ENCODE measurements at places on chromosomes 7 and 10.
A peak's percentile ranks its signal among the peaks of the same experiment; 100 is the strongest.

- DNase-seq, result no peak
Observed at GRCh38 chr7:5283421-5284303, 919 bp downstream of the SLC29A4 start.

- DNase-seq, result no peak
Observed at GRCh38 chr7:92446869-92447344, 375 bp upstream of the GATAD1 start.

DNA sequence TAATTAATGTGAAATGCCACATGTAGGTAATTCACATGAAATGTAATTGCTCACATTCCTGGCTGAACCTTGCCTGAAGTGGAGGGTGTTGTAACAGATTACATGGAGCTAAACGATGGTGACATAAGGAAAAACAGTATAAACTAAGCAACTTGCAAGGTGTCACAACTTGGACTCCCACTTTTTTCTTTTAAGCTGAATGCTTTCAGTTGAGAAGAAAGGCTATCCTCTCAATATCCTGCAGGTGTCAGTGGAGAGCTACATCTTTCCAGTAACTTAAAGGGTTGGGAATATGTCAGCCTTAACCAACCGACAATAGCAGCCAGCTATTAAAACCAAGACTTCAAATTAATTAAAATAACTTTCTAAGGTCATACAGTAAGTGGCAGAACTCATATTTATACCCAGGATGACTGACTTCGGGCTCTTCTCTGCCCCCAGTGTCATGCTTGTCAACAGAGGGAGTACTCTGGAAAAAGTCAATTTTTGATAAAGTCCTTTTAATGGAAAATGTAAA is 33.7 kb downstream of the NRBF2 start:
- DNase-seq, result peak; percentile 73

GRCh38 chr7:139893999-139894398 is 64.9 kb downstream of the TBXAS1 start:
- no peak for DNase-seq

DNA sequence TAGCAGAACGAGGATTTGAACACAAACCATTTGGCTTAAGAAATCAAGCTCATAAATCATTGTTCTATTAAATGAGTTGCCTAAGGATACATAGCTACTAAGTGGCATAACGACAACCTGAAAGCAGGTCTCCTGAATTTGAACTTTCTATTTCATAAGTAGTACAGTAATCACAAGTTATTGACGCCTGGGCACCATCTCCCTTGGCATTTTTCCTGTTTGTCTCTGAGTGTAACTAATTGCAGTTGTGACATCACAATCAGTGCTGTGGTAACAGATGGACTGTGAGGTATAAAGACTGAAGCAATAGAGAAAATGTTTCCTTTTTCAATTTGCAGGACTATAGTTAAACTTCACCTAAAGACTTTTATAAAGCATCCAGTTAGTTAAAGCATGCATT is 6.4 kb upstream of the CSTF2T start:
- DNase-seq, result no peak

GRCh38 chr7:47045207-47046051 is 536.5 kb downstream of the TNS3 start:
- DNase-seq, result peak; percentile 28

DNA sequence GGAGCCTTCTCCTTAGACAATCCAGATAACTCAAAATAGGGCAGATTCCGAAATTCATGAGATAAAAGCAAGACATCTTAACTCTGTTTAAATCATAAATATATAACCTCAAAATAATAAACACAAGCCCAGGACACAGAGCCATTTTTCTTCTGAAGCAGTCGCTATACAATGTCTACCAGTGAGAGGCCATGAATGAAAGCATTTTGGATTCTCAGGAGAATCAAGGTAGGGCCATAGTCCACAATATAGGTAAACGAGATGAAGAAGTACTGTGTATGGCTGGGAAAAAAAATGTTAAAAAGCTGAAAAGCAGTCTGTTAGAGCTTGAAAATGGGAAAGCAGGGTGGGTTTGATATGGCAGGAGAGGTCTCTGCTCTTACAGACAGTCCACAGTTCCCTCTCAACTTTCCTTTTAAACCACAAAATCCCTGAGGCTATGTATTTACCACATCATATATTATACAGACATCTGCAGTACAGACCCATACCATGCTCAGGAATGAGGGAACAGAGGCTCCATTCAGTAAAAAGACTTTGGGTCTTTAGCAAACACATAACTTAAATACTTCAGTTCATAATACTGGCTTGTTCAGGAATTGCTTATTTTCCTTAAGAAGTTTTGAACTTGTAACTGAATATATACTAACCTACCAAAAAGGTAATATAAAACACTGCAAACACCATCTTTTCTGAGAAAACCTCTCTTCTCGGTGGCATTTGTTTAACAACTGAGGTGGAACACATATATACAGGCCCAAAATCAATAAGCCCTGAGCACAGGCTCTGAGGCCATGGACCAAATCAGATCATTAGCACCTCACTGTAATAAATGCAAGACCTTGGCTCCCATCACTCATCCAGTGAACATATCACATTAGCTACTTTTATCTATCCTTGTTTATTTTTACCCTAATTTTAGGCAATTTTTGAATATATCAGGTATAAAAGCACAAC is 109.3 kb downstream of the SORBS1 start:
- DNase-seq, result peak; percentile 52

DNA sequence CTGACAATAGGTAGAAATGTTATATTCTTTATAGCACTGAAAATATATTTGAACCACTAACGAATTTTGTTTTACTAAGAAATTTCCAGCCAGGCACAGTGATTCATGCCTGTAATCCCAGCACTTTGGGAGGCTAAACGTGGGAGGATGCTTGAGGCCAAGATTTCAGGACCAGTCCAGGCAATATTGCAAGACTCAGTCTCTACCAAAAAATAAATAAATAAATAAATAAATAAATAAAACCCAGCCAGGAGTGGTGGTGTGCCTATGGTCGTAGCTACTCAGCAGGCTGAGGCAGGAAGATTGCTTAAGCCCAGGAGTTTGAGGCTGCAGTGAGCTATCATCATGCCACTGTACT is 39.8 kb downstream of the PIP4K2A start:
- no peak for DNase-seq

GRCh38 chr10:32210306-32211045 is 136.5 kb downstream of the EPC1 start:
- DNase-seq, result peak; percentile 60

GRCh38 chr7:73577627-73578341 is 595 bp downstream of the TBL2 start:
- peak; percentile 19 for DNase-seq

GRCh38 chr10:103671126-103671895 is 177.8 kb downstream of the NEURL1 start:
- no peak for DNase-seq

- DNase-seq, result no peak
Observed at GRCh38 chr10:129727071-129727470, 237.0 kb downstream of the EBF3 start.

DNA sequence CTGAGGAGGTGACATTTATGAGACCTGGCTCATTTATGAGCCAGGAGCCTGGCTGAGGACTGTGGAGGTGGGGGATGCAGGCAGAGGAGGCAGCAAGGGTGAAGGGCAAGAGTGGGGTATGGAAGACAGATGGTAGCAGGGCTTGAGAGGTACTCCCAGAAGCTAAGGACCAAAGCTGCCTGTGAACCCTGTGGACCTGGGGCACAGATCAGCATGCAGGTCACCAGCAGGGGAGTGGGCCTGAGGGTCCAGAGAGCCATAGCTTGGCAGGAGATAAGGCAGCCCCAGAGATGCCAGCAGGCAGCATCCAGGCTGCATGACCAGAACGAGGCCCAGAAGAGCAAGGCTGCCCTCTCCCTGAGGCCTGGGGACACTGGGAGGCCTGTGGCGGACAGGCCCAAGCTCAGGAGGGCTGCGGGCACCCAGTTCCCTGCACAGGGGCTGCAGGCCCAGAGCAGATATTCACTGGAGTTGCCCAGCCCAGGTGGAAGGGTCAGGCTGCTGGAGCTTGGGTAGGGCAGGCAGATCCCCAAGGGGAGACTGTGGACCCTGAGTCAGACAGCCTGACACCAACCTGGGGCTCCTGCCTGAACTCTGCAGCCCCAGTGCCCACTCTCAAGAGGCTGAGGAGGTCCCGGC is 3.4 kb downstream of the GPR15LG start:
- no peak for DNase-seq

DNA sequence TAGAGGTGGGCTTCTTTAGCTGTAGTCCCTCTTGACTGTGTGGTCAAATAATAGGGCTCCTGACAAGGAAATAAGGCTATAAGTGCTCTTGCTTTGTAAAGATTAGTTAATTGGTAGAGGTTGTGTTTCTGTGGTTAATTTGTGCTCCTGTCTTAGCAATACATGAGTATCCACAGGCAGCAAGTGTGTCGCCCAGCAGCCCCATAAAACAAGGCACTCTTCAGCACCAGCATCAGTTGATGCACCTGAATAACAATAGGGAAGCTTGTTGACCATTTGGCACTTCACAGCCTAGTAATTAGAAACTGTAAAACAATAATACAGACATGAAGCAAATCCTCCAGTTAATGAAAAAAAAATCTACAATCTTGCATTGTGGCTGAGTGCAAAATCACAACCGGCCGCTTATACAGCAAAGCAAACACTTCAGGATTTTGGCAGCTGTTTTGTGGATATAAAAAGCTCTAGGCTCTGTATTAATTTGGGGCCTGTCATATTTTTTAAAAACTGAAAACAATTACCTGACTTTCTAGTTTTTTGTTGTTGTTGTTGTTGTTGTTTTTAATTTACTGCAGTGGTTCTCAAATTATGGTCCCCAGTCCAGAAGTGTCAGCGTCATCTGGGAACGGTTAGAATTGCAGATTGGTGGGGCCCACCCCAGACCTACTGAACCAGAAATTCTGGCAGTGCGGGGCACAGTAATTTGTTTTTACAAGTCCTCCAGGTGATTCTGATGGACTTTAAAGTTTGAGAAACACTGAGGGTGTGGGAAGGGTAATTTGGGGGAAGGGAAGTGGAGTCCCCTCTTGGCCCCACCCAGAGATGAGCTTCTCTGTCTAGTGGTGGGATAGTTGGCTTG is 56.8 kb downstream of the AUTS2 start:
- no peak for DNase-seq

- no peak for DNase-seq
Observed at GRCh38 chr7:143299346-143299745, 11.2 kb downstream of the CASP2 start.

- no peak for DNase-seq
Observed at GRCh38 chr10:47253651-47254375, 46.2 kb upstream of the GDF10 start.

DNA sequence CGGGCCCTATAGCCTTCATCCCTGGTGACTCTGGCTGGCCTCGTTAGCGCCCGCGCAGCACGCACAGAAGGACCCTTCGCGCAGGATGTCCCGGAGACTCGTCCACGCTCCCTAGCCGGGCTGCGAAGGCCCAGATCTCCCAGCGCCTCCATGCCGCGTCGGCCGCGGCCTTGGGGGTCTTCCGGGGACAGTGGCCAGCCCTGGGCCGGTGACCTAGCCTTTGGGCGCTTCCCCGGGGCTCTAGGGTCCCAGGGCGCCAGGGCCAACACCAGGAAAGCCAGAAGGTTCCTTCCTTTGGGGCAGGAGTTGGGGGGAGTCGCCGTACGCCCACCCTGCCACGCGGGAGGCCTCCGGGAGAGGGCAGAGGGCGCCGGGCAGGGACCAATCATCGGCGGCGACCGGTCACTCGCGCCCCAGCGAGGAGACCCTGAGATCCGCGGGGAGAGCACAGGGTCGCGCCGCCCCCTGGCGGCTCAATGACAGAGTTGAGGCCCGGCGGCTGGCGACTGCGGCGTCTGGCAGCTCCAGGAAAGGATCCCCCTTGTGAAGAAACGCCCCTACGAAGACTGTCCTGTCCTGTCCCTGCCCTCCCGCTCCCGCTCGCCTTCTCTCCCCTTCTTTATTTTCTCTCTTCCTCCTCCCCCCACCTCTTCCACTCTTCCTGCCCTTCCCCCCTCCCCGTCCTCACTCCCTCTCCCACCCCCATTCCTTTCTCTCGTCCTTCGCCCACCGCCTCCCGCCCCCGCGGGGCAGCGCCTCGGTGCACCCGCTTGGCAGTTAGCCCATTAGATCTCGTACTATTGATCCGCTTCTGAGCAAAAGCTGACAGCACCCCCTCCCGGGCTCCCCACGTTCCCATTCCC is 62.3 kb upstream of the LBX1 start:
- peak; percentile 25 for DNase-seq

DNA sequence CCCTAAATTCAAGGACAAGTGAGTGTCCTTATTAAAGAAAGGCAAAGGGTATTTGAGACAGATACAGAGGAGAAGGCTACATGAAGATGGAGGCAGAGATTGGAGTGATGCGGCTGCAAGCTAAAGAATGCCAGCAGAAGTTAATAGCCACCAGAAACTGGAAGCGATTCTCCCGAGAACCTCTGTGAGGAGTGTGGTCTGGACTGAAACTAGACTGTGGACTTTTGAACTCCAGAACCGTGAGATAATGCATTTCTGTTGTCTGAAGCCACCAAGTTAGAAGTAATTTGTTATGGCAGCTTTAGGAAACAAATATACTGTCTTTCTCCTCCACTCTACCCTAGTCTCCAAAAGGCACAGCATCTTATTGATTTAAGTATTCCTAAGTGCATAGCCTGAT is 80.3 kb upstream of the CREB5 start:
- no peak for DNase-seq

DNA sequence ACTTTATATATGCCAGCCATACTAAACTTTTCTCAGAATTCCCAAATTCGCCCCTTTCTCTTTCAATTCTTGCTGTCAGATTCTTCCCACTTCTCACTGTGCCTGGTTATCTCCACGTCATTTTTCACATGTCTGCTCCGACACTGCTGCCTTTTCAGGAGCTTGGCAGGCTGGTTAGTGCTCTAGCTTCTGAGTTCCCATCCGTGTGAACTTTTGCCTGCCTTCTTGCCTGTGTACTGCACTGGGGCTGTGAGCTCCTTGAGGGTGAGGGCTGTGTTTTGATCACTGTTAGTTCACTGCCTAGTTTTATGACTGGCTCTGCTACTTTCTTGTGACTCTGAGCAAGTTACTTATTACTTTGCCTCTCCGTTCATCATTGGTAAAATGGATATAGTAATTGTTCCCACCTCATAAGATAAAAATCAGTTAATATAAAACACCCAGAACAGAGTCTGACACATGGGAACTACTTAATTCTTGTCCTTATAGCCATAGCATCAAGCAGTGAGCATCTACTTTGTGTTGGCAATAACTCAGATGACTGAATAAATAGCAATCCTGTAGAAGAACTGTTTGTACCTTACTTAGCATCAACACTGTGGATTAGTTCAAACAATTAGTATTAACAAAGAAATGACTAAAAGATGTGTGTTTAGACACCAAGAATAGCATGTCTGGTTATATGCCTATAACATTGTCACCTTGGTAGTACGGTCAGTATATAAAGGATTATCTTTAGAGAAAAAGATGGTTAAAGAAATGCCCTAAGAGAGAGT is 5.5 kb downstream of the GSTO1 start:
- no peak for DNase-seq
